GM12864 (cell line): ENCODE measurements at places on chromosomes 12 and 14.

DNA sequence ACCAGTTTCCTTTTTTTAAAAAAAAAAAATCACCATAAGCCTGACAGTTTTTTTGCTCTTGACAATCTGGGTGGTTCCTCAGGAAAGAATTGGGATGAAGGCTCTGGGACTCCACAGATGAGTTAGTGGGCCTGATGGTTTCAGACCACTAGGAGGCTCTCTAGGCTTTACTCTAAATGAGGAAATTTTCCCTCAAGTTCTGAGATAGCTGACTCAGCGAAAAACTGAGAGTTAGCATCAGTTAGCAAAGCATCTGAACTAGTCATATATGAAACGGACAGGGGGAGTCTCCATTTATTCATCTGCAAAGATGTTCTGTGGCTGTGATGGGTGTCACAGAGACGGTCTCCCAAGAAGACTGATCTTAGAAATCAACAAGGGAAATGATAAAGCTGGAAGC lies 314.3 kb upstream of the OR4E1 start:
- no peak for DNase-seq

- no peak for DNase-seq
These were observed 1.7 kb downstream of the CCND2 start for GRCh38 chr12:4275016-4275869.

- no peak for DNase-seq
These were observed 38.2 kb downstream of the CACNA2D4 start for GRCh38 chr12:1880153-1880845.

DNA sequence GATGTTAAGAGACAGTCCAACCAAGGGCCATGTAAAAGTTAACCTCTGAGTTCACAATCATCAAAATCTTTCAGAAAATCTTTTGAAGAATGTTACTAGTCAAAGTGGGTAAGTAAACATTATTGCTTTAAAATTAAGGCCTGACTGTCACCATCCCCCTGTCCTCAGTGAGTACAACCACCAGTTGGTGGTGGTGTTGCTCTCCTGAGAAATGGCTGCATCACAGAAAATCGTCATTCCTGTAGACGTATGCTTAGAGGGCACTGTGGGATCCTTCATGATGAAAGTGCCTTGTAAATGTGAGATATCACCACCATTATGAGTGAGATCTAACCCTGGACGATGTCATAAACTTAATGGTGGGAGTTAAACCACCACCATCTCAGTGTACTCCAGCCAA lies 451.2 kb downstream of the RPS29 start:
- DNase-seq: no peak

DNA sequence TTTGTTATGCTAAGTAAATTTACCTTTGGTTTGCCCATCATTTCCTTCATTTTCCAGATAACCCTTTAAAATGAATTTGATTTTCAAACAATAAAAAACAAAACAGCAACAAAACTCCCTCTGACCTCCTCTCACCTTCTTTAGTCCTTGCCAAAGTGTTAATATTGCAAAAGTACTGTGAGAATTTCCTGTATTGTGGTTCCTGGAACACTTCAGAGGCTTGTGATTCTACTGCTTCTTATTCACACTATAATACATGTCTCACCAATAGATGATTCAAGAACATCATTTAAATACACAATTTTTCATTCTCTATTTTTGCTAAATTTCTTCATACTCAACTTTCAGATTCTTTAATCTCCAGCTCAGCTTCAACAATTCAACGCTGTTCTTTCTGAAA lies at the start of gene KLRD1:
Gene KLRD1, plus strand, starts transcription at position 241 of the 400 bp plus-strand sequence. CDS start 208 bp downstream, outside the sequence.
- DNase-seq: no peak

DNA sequence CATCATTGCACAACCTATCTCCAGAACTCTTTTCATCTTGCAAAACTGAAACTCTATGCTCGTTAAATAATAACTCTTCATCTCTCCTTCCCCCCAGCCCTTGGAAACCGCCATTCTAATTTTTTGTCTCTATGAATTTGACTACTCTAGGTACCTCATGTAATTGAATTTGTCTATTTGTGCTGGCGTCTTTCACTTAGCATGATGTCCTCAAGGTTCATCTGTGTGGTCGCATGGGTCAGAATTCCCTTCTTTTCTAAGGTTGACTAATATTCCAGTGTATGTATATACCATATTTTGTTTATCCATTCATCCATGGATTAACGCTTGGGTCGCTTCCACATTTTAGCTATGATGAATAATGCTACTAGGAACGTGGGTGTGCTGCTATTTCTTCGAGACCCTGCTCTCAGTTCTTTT lies 80.1 kb downstream of the PLXNC1 start:
- DNase-seq: no peak

DNA sequence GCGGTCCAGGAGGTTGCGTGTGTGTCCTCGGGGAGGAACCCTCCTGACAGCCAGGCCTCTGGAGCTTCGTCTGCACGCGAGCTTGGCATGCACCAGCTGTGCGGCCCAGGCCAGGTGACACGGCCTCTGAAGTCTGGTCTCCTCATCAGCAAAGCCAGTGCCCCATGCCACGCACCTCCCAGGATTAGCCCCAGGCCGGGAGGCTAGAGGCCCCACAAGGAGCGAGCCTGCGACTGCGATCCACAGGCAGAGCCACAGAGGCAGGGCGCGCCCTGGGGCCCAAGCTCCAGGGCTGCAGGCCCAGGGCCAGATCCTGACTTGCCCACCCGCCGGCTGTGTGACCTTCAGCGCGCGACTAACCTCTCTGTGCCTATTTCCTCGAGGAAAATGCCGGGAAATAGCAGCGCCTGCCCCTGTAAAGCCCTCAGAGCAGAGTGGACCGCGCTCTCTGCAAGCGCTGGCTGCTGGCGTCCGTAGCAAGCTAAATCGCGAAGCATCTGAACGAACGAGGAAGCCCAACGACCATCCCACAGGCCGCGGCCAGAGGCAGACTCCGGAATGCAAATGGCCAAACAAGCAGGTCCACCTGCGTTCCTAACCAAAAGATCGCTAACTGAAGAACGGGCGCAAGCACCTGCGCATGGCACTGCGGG lies 492 bp upstream of the BTBD6 start:
- DNase-seq: no peak

- DNase-seq: no peak
These were observed 17.3 kb downstream of the KITLG start for GRCh38 chr12:88562846-88563582.

GRCh38 chr14:63677891-63678379 lies 36.3 kb upstream of the WDR89 start:
- no peak for DNase-seq

DNA sequence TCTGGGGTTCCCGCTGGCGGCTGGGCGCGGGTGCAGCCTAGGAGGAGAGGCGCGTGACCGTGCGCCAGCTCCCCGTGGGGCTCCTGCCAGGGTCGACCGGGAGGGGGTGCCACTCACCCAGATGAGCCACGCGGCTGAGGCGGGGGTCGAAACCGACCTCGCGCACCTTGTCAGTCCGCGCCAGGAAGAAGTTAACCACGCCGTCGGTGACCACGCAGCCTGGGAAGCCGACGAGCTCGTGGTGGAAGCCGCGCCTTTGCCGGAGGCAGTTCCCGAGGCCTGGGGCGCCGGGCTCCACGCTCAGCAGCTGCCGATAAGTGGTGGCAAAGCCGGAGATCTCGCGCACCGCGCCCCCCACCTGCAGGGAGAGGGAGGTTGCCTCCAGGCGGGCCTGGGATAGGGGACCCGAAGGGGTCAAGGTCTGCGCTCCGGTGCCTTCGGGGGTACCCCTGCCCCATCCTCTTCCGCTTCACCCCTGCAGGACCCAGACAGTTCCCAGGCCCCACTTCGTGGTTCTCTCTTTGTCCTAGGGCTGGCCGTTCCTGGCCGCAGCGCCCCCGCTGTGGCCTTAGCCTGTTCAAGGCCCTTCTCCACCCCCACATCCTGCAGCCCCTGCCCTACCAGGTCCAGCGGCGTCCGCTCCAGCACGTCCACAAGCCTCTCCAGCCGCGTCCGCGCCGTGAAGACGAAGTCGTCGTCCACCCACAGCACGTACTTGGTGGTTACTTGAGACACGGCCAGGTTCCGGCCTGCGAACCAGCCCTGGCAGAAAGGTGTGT lies 5.3 kb downstream of the B4GALNT1 start:
- DNase-seq: no peak

GRCh38 chr12:49335118-49335954 lies 1.7 kb downstream of the C1QL4 start:
- DNase-seq: no peak

DNA sequence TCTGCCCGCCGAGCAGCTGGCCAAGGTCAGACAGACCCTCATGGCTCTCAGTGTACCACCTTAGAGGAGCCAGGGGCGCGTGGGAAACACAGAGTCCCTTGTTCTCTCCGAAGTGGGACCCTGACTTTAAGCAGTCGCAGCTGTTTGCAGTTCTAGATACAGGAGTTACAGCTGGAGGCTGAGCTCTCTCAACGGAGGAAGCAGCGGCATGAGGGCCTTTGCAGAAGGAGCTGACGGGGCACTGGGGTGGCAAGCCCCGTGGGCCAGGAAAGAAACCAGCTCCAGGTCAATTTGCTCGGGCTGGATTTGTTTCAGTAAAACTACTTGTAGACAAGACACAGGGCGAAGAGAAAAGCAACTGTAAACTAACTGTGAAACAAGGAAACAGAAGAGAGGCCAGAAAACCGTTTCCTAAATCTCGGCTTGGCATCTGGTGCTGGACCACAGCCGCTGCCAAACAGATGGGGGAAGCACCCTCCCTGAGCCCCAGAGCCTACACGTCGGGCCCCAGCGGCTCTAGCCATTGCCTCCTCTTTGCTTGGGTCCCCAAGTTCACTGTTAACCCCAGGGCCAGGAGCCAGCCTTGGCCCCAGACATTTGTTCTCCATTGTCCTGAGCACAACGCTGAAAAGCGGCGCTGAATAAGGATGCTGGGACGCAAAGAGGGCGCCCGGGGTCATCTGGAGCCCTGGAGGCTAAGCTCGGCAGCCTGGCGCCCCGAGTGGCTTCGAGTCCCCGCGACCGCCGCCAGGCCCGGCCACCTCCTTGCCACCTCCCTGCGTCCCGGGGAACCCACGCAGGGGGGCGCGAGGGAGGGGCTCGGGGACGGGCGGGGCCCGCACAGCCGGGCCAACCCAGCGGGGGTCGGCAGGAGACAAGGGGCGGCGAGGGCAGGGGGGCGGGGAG lies 914 bp upstream of the PACS2 start:
- DNase-seq: no peak

DNA sequence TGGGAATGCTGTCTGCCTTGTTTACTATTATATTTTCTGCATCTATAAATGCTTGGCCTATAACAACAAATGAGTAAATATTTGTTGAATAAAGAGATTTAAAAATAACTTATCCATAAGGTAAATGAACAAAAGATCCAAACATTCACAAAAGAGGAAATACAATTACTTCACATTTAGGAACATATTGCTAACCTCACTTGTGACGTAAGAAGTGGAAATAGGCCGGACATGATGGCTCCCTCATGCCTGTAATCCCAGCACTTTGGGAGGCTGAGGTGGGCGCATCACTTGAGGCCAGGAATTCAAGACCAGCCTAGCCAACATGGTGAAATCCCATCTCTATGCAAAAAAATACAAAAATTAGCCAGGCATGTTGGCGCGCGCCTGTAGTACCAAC lies 25.7 kb upstream of the CKAP4 start:
- DNase-seq: no peak

GRCh38 chr12:174124-174523 lies 39.8 kb downstream of the SLC6A12 start:
- DNase-seq: no peak

GRCh38 chr14:85182282-85182681 lies 347.7 kb upstream of the FLRT2 start:
- DNase-seq: no peak

GRCh38 chr12:131834798-131835615 lies 6.8 kb downstream of the MMP17 start:
- no peak for DNase-seq

DNA sequence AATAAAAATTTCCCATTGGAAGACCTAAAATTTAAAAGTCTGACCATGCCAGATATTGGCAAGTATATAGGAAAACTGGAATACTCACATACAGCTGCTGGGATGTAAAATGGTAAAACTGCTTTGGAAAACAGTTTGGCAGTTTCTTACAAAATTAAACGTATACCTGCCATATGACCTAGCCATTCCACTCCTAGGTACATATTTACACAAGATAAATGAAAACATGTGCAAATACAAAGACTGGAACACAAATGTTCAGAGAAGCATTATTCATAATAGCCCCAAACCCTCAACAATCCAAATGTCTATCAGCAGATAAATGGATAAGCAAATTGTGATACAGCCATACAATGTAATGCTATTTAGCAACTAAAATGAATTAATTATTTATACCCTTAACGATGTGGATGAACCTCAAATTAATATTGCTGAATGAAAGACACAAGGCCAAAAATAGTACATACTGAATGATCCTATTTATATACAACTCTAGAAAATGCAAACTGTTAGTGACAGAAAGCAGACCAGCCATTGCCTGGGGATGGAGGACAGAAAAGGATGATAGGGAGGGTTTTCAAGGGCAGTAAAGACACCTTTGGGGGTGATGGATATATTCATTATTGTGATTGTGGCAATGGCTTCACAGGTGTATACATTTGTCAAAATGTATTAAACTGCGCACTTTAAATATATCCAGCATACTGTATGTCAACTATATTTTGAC lies 21.3 kb upstream of the TCP11L2 start:
- DNase-seq: no peak

- no peak for DNase-seq
These were observed 55.4 kb upstream of the FUT8 start for GRCh38 chr14:65357113-65357512.

- no peak for DNase-seq
These were observed 58.4 kb upstream of the FUT8 start for GRCh38 chr14:65354131-65354530.

GRCh38 chr12:110880651-110881050 lies 33.9 kb downstream of the CCDC63 start:
- DNase-seq: no peak

DNA sequence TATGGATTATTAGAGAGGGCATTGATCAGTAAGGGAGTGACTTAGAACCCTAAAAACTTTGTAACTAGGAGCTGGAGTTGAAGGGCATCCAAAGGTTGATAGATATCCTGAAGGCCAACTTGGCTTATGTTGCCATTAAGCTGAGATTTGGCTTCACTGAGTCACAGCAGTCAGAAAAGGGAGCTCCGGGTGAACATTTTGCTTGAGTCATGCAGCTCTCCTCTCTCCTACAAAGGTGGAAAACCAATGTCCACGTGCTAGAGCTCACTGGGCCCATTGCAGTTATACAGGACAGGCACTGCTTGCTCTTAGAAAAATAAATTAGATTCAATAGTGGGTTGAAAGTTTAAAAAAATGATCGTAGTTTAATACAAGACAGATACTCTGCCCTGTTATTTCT lies 87.3 kb upstream of the LRIG3 start:
- no peak for DNase-seq

DNA sequence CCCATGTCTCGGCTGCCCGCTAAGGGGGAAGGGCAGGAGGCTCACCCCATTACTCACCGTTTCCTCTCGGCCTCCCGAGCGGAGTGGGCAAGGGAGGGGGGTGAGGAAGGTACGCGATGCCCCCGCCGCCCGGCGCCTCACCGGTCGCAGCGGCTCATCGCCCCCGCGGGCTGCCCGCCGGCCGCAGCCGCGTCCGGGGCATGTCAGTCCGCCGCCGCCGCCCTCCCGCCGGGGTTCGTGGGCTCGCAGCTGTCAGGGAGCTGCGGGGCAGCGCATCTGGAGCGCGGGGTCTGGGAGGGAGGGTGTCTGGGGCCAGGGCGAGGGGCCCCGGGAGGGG lies 461 bp downstream of the SLC8A3 start:
- DNase-seq: no peak

GRCh38 chr14:96083667-96084320 lies 44.6 kb downstream of the C14orf132 start:
- DNase-seq: no peak

GRCh38 chr14:95316821-95317220 lies 2.9 kb downstream of the CLMN start:
- DNase-seq: no peak

- DNase-seq: no peak
These were observed 44.0 kb upstream of the OTX2 start for GRCh38 chr14:56854325-56854724.
